Ascending aorta (tissue), 2 donors: ENCODE measurements at places on chromosomes 7 and 10.

DNA sequence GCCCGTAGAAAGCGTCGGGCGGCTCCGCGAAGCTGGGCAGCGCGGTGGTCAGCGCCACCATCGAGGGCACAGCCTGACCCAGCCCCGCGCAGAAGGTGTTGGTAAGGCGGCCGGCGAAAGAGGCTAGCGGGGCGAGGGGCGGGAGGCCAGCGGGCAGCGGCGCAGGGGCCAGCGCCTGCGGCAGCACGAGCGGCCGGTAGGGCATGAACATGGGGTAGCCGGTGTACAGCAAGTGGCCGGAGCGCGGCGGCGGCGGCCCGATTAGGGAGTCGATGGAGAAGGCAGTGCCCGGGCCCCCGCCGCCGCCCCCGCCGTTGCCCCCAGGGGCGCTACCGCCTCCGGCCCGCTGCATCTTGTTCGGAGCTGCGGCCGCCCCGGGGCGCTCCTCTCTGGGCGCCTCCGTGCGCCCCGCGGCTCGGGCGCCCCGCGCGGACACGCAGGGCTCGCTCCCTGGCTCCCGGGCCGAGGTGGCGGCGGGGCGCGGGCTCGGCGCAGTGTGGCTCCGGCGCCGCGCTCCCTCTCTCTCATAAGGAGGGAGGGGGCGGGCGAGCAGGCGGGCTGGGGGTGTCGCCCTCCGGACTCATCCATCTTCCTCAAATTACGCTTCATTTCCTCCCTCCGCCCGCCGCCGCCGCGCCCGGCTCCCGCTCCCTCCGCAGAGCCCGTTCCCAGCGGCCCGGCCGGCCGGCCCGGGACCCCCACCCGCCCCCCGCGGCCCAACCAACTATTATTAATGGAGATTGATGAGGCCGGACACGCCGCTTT is at the start of gene GBX1:
GBX1 (minus strand) TSS at position 498 of the 765 bp plus-strand sequence; CDS start at position 352, 146 bp downstream.
- H3K27ac ChIP-seq = no peak within 1 kb of the TSS
- H3K36me3 ChIP-seq = no peaks in the 10 kb centered on the region
- peak within 1 kb of the TSS; percentile 58 for H3K4me3 ChIP-seq
- H3K4me1 ChIP-seq = peaks cover 12% of the 10 kb centered on the region

GRCh38 chr7:103687951-103688350 is 241.9 kb upstream of the SLC26A5 start:
- H3K4me3 ChIP-seq = no peak overlapping the region
- H3K36me3 ChIP-seq = no peaks in the 10 kb centered on the region
- H3K27ac ChIP-seq = no peak overlapping the region
- H3K4me1 ChIP-seq = no peaks in the 10 kb centered on the region

GRCh38 chr7:89283302-89283701 is 487.8 kb upstream of the TEX47 start:
- H3K4me1 ChIP-seq = no peaks in the 10 kb centered on the region
- H3K36me3 ChIP-seq = no peaks in the 10 kb centered on the region
- H3K27me3 ChIP-seq = no peaks in the 10 kb centered on the region
- no peak for DNase-seq
- H3K27ac ChIP-seq = no peak overlapping the region
- no peak overlapping the region for H3K4me3 ChIP-seq

DNA sequence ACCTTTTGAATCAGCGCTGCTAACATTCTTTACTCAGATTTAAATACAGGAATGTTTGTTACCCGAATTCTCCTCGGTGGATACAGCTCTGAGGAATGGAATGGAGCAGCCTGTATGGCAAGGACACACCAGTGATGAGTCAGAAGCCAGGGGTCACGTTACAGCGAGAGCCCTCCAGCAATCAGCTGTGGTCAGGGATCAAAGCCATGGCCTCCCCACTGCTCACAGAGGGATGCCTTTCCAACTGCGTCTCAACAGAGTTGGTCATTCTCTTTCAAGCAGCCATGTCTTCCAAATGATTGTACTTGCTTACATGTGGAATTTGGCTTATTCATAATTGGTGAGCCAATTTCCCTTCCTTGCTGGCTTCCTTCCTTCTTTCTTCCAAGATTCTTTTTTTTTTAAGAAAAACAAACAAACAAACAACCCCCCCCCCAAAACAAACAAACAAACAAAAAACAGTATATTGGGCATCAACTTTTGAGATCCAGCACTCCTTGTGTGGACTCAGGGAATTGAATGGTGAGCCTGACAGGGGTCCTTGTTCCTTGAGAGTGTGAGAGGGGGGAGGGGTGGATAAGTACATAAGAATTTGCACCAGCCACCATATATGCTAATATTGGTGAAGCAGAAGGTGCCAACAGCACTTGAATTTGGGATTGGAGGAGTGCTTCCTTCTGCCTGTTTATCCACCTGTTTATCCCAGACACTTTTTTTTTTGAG is 100.2 kb downstream of the ATXN7L1 start:
- H3K4me1 ChIP-seq = no peaks in the 10 kb centered on the region
- H3K27me3 ChIP-seq = no peaks in the 10 kb centered on the region
- H3K4me3 ChIP-seq = no peak overlapping the region
- DNase-seq = peak; percentile 75

- no peak overlapping the region for H3K4me3 ChIP-seq
- no peak overlapping the region for H3K27ac ChIP-seq
- H3K36me3 ChIP-seq = no peaks in the 10 kb centered on the region
- DNase-seq = no peak
- H3K27me3 ChIP-seq = no peaks in the 10 kb centered on the region
These were observed 175.5 kb upstream of the ITGB1 start for GRCh38 chr10:33133557-33133956.

DNA sequence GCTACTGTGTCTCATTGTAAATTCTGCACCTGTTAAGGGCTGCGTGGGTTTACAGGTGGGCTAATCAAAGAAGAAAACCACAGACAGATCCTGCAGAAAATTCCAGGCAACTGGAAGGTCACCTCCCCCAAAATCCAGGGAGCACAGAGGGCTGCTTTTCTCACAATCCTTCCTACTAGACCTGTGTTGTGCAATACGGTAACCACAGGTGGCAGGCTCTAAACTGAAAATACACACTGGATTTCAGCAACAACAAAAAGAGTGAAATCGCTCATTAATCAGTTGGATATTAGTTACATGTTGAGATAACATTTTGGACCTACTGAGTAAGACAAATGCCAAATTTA is 83.2 kb downstream of the SLC16A9 start:
- H3K36me3 ChIP-seq = no peaks in the 10 kb centered on the region
- no peaks in the 10 kb centered on the region for H3K27me3 ChIP-seq
- no peak for DNase-seq
- peaks cover 3% of the 10 kb centered on the region for H3K4me1 ChIP-seq
- no peak overlapping the region for H3K4me3 ChIP-seq

- H3K27ac ChIP-seq = no peak overlapping the region
- H3K27me3 ChIP-seq = no peaks in the 10 kb centered on the region
- no peak for DNase-seq
- H3K4me1 ChIP-seq = peaks cover 10% of the 10 kb centered on the region
These were observed 396.1 kb upstream of the KLF6 start for GRCh38 chr10:4181081-4181480.

DNA sequence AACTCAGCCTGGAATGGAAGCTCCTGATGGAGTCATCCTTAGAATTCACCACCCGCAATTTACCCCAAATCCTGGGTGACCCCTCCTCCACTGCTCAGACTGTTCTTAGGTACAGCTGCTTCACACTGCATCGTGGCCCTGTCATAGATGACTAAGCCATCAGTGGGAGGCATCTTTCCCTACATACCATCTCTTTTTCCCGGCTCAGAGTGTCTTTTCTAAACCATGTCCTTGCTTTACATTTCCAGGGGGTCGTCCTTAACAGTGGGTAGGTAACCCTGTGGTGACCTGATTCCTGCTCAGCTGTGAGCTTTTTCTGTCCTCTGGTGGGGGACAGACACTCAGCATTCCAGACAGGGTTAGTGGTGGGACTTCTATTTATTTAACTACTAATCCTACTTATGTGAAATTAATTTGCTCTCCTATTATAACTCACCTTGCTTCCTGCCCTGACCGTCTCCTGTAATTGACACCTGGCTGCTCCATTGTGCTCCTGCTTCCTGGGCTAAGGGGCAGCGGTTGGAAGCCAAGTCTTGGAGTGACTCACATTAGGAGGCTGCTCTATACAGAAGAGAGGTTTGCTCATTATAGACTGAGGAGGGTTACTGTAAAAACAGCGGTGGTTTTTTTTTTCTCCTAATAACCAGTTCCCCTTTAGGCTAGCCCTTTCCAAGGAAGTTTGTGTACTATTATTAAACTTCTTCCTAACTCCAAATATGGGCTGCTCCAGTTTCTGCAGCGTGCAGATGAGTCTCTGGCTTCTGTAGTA is 40.6 kb downstream of the PYROXD2 start:
- no peaks in the 10 kb centered on the region for H3K4me1 ChIP-seq
- H3K27ac ChIP-seq = no peak overlapping the region
- H3K4me3 ChIP-seq = no peak overlapping the region

GRCh38 chr7:155009570-155010157 is 6.7 kb upstream of the PAXIP1 start:
- H3K27ac ChIP-seq = no peak overlapping the region
- peaks cover 6% of the 10 kb centered on the region for H3K36me3 ChIP-seq
- H3K27me3 ChIP-seq = no peaks in the 10 kb centered on the region
- no peak for DNase-seq
- H3K4me1 ChIP-seq = no peaks in the 10 kb centered on the region

DNA sequence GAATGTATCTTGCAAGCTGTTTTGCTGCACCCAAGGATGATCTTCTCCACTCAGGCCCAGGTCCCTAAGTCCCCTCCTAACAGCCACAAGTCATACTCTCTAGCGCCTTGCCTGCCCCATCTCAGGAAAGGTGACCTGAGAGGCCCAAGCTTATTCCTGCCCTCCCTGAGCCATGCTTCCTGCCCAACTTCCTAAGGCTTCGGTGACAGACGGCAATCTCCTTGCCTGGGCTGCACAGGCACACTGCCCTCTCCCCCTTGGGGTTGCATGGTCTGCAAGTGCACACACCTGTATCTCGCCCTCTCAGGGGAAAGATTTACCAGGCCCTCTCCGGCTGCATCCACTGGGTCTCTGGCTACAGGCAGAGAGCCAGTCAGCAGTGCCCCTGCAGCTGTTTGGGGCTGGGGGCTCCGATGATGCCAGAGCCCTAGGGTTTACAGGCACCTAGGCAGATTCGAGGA is 771 bp upstream of the ADIRF start:
- peaks cover 16% of the 10 kb centered on the region for H3K4me1 ChIP-seq
- DNase-seq = no peak
- H3K4me3 ChIP-seq = peak overlapping the region; percentile 68
- H3K27me3 ChIP-seq = no peaks in the 10 kb centered on the region
- peak overlapping the region; percentile 99 for H3K27ac ChIP-seq
- no peaks in the 10 kb centered on the region for H3K36me3 ChIP-seq

DNA sequence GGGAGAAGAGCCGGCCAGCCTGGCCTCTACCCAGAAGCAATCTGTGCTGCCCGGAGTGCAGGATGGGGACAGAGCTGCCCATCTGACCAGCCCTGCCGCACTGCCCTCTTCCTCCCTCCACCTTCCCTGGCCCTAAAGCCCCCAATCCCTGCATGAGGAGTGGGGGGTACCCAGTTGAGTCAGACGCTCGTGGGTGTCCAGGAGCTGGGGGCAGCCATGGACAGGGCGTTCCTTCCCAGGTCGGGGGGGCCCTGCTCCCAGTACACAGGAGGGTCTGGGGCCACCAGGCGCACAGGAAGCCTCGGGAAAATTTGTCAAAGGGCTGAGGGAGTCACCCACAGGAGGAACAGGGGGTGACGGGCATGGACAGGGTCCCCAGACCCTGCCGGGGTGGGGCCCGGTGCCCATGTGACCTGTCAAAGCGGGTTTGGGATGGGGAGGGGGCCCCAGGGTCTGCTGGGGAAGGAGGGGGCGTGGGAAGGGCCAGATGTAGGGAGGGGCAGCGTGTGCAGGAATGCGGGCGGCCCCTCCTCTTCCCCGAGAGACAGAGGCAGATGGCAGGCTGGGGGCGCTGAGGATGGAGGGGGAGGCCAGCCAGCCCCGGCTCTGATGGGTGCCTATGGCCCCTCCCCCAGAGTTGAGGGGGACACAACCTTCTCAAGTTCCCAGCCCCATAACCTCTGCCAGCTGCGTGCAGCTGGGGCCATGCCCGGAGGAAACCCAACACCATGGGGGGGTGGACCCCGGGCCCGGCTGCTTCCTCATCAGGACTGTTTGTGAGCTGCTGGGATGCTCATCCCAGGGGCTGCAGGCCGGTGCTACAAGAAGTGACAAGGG is 21.5 kb upstream of the GRIFIN start:
- H3K27ac ChIP-seq = no peak overlapping the region
- no peaks in the 10 kb centered on the region for H3K4me1 ChIP-seq
- no peak overlapping the region for H3K4me3 ChIP-seq

- no peak for DNase-seq
- no peaks in the 10 kb centered on the region for H3K36me3 ChIP-seq
- H3K27ac ChIP-seq = peak overlapping the region; percentile 35
- H3K4me3 ChIP-seq = no peak overlapping the region
- H3K27me3 ChIP-seq = no peaks in the 10 kb centered on the region
These were observed 3.3 kb upstream of the PLXDC2 start for GRCh38 chr10:19812976-19813375.

DNA sequence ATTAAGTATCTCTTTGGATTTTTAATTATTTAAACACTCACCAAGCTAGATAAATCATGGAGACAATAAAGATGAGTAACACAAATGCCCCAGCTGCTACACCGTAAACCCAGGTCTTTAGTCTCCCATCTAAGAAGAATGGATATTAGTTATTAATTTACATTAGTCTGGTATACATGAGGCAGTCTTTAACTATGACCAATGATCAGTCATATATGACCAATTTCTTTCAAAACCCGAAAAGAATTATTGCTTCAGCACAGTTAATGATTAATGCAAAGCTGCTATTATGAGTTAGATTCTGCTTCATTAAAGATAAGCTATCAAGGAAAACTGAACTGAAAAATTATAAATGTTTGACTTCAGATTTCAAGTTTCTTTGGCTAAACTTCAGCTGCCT is 402.9 kb downstream of the PHF14 start:
- H3K27ac ChIP-seq = no peak overlapping the region
- H3K27me3 ChIP-seq = no peaks in the 10 kb centered on the region
- H3K36me3 ChIP-seq = no peaks in the 10 kb centered on the region
- no peak overlapping the region for H3K4me3 ChIP-seq
